ENCODE measurements at places on chromosomes 13 and 19.
A peak's percentile ranks its signal among the peaks of the same experiment; 100 is the strongest.

- DNase-seq, result no peak
Observed at GRCh38 chr19:16931306-16931705, 42.5 kb downstream of the F2RL3 start.

DNA sequence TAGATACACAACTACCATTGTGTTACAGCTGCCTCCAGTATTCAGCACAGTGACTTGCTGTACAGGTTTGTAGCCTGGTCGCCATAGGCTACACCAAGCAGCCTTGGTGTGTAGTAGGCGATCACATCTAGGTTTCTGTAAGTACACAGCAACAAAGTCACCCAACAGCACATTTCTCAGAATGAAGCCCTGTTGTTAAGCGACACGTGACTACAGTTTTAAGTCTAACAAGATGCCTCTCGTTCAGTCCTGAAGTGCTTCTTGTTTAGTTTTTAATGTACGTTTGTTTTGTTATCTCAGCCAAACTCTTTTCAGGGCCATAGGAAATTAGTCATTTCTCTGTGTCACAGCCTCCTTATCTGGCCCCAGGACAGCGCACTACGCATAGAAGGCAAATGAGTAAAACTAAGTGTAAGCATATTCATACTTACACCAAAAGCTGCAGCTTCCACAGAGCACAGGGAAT lies 50.0 kb upstream of the GPR183 start:
- DNase-seq, result no peak

DNA sequence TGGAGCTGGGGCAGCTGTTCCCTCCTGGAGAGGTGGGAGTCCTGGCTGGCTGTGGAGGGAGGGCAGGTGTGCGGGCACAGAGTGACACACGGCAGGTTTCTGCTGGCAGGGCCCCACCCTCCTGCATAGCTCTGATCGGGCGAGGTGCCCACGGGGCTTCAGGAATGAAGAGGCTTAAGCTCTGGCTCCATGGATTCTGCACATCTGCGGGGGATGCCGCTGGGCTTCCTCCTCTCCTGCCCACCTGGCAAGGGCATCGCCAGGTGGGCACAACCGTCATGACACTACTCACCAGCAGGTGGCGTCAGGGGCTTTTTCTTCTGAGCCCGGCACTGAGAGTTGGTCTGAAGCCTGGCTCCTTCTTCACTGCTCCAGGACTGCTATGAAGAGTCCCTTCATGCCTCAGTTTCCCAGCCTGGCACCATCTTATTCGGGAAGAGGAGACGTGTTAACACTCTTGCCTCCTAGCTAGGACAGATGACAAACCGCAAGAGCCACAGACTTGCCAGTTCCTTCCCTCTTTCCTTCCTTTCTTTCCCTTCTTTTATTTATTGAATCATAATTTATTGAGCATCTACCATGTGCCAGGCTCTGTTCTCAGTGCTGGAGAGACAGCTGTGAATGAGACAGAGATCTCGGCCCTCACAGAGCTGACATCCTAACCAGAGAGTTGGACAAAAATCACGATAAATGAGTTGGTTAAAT lies 15.2 kb upstream of the PAK4 start:
- DNase-seq, result peak; percentile 36

DNA sequence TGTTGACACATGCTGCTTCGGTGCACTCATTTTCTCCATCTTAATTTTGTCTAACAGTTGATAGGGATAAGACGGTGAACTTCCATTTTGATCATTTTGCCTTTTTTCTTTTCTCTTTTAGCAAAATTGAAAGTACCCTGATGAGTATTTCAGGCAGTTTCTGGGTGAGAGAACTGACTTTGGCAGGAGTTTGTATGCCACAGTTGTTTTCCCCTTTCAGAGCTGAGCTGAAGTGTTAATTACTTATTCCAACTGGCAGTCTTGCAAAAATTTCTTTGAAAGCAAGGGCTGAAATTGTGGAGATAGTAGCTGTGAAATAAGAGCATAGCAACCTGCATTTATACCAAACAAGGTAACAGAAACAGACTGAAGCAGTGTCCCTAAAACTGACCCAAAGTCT lies 180.2 kb downstream of the SLITRK5 start:
- DNase-seq, result no peak

DNA sequence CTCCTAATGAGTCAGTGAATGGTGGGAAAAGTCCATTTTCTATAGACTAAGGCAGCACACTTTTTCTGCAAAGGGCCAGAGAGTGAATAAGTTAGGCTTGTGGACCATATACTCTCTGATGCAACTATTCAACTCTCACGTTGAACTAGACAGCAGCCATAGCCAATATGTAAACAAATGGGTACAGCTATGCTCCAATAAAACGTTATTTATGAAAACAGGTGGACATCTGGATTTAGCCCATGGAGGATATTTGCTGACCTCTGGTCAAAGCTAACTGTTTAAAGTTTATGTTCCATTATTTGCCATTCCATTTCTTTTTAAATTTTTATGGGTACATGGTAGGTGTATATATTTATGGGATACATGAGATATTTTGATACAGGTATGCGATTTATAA lies 4.7 kb upstream of the CCDC169 start:
- no peak for DNase-seq

DNA sequence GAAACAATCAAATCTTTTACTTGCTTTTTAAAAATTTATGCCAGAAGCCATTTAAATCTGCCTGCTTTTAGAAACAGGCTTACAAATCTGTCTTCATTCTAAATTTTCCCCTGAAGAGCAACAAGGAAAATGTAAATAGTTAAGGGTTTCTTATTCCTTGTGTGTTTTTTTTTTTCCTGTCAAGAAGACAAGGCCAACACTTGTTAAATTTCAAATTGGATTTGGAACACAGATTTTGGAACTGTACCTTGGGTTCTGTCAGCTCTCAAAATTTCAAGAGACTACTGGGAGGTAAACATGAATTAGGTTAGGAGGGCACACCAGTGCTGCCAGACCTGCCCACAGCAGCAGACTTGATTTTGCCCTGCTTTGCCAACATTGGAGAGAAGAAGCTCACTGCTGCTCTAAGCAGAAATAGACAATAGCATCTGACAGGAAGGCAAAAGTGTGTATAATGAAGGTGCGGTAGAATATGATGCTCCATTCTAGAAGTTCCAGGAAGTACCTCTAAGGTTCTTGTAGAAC lies 121.7 kb downstream of the NHLRC3 start:
- DNase-seq, result no peak

- no peak for DNase-seq
Observed at GRCh38 chr19:42330241-42330711, 4.8 kb downstream of the MEGF8 start.

- no peak for DNase-seq
Observed at GRCh38 chr13:97015661-97016350, 21.5 kb upstream of the OXGR1 start.

DNA sequence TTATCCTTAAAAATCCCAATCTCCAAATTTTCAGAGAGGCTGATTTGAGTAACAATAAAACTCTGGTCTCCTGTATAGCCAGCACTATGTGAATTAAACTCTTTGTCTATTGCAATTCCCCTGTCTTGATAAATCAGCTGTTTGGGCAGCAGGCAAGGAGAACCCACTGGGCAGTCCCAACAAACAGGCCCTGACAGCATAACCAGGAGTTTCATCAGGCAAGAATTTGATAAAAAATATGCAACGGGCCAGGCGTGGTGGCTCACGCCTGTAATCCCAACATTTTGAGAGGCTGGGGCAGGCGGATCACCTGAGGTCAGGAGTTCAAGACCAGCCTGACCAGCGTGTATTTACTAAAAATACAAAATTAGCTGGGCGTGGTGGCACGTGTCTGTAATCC lies 42.1 kb downstream of the STK24 start:
- DNase-seq, result no peak

GRCh38 chr19:56727677-56728076 lies 56.1 kb upstream of the ZNF835 start:
- DNase-seq, result no peak

DNA sequence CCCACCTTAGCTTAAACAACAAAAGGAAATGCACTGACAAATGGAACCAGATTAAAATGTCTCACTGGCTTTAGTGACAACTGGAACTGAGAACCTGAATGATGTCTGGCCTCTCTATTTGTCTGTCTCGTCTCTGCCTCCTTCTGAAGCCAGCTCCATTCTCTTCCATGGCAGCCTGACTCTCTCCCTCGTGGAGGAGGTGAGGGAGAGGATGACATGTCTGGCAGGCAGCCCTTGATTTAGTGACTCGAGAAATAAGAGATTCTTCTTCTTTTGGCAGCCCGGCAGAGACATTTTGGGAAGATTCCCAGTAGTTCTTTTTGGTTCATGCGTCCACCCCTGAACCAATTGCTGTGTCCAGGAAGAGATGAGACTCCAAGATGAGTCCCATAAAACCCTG lies 131.7 kb downstream of the KLF5 start:
- DNase-seq, result no peak

DNA sequence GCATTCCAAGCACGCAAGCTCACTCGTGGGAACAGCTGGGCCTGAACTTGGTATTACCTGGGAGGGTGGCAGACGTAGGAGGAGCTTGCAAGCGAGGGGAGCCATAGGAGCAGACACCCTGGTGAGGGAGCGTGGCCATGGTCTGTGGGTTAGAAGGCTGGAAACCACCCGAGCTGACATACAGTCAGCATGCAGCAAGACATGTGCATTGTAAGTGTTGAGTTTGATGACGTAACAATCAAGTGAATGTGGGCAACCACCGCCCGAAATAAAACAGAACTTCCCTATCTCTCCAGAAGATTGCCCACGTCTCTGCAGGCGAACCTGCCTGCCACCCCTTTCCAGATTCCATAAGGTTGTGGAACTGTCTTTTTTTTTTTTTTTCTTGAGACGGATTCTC lies 26.8 kb downstream of the UBXN6 start:
- DNase-seq, result no peak

GRCh38 chr13:31172535-31172934 lies 10.8 kb upstream of the HSPH1 start:
- no peak for DNase-seq

GRCh38 chr19:35852029-35852780 lies at the start of gene NPHS1:
TSS of gene NPHS1 (minus strand) at chr19:35852504. CDS start at chr19:35851837, 667 bp downstream.
- no peak for DNase-seq

DNA sequence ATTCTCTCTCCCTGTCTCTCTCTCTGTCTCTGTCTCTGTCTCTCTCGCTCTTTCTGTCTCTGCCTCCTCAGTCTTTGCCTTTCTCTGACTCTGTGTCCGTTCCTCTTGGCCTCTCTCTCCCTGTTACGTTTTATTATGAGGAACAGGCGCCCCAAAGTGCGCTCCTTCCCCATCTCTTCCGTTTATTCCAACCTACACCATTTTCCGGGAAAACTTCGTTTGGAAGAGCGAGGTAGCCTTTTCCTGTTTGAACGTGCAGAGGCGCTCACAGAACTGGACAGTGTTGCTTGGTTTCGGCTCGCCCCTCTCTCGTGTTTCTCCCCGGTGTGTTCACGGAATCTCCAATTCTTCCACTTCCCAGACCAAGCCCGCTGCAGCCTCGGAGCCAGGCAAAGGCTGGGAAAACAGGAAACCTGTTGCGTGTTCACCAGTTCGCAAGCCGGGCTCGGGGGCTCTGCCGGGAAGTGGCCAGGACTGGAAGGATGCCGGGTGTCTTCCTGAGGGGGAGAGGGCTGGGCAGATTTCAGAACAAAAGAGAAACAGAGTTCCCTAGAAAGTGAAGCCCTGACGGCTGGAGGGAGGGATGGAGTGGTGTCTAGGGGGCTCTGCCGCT lies 605 bp downstream of the TMEM255B start:
- no peak for DNase-seq

GRCh38 chr19:7292950-7293761 lies 1.1 kb downstream of the INSR start:
- no peak for DNase-seq

GRCh38 chr13:71437704-71438103 lies 429.3 kb downstream of the DACH1 start:
- no peak for DNase-seq

- peak; percentile 71 for DNase-seq
Observed at GRCh38 chr13:30832845-30833332, 73.2 kb upstream of the MEDAG start.

DNA sequence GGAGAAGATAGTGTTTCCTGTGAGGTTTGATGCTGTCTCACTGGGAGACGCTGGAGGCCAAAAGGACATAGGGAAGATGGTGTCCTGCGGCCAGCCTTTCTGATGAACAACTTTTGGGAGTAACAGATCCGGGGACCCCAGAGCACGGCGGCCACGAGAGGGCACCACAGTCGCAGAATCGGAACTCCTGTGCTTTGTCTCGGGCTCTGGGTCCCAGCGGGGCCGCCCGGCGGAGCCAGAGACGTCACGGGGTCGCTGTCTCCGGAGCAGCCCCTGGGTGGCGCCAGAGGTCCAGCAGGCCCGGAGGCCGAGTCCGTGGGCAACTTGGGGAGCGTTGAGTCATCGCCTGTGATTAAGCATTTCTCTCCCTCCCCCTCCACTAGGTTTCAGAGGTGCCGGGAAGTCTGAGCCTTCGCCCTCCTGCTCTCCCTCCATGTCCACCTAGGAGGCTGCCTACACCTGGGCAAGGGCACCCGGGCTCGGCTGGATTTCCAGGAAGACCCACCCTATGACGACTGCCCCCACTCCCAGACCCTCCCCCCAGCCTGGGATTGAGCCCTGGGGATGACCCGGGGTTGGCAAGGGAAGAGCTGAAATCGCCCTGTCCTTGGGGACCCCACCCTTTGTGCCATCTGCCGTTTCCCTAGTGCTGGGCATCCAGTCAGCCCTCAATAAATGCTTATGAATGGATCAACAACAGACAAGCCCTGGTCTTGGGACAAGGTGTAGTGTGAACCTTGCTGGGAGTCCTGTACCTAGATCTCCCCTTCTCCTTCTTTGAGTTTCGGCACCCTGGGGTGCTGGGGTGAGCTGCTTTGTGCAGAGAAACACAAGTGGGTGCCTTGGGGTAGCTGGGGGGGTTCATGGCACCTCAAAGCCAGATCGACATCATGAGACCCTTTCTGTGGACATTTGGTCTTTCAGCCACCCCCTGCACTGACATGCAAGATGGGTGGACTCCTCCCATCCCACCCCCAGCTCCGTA lies 3.4 kb downstream of the NANOS3 start:
- DNase-seq, result peak; percentile 92

GRCh38 chr13:58126496-58126895 lies 495.0 kb downstream of the PCDH17 start:
- DNase-seq, result no peak

DNA sequence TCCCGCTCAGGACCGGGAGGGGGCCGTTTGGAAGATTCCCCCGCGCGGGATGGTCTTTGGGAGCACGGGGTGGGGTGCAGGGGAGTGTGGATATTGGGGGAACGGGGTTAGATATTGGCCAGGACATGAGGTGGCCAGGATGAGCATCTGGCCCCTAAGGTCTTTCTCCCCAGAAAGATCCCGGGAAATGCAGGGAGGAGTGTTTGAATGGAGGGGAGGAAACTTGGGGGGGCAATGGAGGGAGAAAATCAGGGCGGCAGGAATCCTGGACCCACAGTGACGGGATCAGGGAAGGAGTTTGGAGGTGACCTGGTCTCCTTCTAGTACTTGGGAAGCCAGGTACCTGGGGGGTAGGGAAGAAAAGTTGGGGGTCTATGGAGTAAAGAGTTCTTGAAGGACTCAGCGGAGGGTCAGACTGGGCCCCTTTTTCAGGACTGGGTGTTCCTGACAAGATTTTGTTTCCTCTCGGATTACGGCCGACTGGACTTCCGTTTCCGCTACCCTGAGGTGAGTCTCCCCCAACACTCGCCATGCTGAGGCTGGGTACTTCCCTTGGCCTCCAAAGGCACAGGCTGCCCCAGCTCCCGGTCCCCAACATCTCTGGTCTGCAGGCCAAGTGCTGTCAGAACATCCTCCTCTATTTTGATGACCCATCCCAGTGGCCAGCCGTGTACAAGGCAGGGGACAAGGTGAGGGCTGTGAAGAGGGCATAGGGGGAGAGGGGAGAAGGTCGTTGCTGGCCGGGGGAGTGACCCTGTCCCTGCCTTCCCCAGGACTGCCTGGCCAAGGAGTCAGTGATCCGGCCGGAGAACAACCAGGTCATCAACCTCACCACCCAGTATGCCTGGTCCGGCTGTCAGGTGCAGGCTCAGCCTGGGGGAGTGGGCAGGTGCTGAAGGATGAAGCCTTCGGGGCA lies 989 bp downstream of the TMEM145 start:
- DNase-seq, result no peak

Data from NCI-H1436 (cell line).